Stimulated activated CD4-positive, alpha-beta T cell treated with anti-CD3 and anti-CD28 coated beads, Interleukin-4, amount 100 ng/mL, for 4 hours (primary cell): ENCODE measurements at places on chromosomes 13 and 19.

DNA sequence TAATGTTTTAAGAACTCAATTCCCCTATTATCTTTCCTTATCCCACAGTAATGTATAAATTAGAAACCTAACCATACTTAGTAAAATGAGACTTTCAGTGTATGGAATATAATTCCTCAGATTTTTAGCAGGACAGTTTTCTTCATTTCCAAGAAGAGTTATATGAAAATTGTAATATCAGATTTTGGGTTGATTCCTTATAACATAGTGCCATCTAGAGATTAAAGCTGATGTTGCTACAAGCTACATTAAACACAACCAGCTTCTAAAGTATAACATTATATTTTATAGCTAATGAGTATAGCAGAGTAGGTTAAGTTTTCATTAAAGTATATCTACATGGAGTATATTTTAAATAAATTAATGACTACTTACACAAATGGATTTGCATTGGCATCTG is 99.7 kb upstream of the MIR17HG start:
- no peak for DNase-seq

- no peak for DNase-seq
Measured at GRCh38 chr13:101416181-101417042, at the start of gene NALCN. Gene NALCN, minus strand, starts transcription at chr13:101416508. Its CDS starts 17,382 bp downstream, at chr13:101399126.

DNA sequence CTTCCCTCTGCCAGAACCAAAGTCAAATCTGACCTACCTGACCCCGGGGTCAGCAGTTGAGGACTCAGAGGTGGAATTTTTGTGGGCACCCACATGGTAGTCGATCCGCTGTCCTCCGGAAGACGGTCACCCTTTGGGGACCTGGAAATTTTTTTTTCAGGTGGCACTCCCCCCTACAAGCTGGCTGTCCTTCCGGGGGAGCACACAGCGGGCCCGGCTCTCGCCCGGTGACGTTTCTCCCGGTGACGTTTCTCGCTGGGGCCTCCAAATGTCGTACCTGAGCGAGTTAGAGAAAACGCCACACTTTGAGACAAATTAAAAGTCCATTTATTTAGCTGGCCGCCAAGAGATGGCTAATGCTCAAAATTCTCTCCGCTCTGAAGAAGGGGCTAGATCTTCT is 48.8 kb downstream of the ZFP14 start:
- DNase-seq: no peak

DNA sequence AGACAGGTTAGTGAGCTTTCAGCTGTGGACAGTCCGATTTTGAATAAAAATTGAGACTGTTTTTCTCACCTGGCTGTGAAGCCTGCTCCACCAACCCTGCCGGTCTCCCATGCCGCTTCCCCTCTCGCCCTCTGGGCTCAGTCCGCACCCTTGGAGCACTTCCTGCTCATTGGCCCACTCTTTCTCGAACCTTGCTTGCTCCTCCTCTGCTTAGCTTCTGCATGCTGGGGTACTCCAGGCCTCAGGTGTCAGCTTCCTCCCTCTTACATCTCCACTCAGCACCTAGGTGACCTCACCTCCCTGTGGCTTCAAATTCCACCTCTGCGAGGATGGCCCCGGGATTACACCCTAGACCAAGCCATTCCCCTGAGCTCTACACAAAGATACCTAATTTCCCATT is 39.6 kb downstream of the C13orf42 start:
- no peak for DNase-seq

DNA sequence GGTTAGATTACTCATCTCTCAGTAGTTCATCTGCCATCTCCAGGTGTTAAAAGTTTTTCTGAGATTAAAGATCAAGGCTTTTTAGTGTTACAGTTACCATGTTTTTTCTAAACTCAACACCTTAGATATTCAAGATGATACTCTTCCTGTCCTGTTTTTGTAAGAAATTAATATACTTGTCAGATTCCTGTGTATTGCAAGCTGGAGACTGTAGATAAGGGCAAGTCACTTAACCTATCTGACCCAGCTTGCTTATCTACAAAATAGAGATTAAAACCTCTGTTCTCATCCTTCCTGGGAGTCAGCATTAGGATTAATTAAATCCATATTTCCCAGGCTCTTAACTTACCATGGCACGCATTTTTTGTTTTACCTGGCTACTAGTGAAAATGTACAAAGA is 25.2 kb downstream of the SUGT1 start:
- DNase-seq: no peak

DNA sequence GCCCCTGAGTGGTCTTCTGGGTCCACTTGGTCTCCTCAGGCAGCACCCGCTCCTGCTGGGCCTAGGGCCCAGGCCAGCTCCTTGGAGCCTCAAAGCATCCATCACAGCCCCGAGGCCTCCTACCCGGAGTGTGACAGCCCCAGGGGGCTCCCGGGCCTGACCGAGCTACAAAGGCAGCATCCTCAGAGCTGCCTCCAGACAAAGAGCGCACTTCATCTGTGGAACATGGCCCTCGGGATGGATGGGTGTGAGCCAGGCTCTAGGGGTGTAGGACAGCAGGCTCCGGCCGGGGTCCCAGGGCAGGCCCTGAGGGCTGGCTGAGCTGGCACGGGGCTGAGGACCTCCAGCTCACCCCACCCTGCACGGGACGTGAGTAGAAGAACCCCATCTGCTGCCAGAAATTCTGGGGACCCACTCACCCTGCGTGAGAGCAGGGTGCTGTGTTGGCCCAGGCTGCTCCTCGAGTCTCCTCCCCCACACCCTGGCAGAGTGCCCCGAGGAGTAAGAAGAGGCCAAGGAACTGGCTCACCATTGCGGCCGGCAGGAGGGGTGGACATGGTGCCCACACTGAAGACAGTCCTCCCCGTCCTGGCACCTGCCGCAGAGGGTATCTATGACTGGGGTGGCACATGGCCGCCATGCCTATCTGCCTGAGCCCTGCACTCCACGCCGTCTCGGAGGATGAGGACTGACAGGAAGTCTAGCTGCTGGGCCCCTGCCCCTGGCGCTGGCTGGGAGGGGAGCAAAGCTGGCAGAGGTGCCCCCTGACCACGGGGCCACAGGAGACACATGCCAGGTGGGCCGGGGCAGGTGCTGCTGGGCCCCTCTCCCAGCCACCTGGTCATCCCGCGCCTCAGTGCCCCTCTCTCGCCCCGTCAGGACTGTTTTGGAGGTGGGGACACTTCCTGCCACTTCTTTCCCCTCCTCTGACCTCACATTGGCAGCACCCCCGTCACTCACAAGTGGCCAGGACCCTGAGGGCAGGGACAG is 22.3 kb downstream of the CEBPG start:
- DNase-seq: no peak

- no peak for DNase-seq
Measured at GRCh38 chr13:30193279-30194234, 113.8 kb downstream of the KATNAL1 start.

DNA sequence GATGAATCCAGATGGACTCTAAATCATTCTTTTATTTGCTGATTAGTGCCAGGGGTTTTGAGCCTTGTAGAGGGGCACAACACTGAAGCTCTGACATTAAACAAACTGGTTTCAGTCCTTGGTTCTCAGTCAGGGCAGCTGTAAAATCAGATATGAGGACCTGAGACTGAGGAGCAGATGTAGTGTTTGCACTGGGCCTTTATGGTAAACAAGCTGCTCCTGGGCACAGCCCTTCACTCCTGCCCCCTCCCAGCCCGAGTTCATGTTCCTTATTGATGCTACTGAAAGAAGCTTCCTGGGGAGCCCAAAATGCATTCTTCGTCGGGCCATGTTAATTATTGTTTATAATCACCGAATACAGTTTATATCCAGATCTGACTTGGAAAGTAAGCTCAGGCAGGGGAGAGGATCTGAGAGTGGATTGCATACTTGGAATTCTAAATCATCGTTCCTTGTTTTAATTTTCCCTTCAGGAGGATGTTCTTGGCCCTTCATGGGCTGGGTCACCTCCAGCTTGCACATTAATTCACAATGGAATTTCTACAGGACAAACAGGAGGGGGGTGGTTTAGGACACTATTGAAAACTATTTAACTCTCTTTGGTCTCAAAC is 213.5 kb downstream of the FGF9 start:
- DNase-seq: no peak
